ENCODE measurements at places on chromosomes 1 and 21.

DNA sequence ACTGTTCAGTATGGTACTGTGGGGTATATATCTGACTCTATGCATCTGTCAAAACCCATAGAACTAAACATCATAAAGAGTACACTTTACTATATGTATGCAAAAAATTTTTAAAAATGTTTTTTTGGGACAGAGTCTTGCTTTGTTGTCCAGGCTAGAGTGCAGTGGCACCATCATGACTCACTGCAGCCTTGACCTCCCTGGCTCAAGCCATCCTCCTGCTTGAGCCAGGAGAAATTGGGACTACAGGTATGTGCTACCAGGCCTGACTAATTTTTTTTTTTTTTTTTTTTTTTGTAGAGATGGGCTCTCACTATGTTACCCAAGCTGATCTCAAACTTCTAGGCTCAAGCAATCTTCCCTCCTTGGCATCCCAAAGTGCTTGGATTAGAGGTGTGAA is 11.5 kb downstream of the TRIT1 start:
- no peak for DNase-seq

DNA sequence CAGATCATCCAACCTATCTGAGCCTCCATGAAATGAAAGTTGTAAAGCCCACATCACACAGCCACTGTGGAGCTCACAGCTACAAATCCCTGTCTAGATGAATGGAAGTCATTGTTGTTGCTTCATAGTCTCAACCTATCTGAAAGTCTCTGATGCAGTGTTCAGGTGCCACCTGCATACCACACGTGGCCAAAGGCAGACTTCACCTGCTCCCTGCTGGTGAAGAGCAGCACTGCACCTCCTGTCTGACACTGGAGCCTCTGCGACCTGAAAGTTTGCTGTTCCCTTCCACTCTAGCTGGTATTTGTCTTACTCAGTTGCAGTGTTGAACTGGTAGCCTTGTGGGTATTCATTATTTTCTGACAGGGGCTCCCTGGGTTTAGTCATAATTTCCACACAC is 18.4 kb downstream of the LORICRIN start:
- DNase-seq = peak; percentile 33

DNA sequence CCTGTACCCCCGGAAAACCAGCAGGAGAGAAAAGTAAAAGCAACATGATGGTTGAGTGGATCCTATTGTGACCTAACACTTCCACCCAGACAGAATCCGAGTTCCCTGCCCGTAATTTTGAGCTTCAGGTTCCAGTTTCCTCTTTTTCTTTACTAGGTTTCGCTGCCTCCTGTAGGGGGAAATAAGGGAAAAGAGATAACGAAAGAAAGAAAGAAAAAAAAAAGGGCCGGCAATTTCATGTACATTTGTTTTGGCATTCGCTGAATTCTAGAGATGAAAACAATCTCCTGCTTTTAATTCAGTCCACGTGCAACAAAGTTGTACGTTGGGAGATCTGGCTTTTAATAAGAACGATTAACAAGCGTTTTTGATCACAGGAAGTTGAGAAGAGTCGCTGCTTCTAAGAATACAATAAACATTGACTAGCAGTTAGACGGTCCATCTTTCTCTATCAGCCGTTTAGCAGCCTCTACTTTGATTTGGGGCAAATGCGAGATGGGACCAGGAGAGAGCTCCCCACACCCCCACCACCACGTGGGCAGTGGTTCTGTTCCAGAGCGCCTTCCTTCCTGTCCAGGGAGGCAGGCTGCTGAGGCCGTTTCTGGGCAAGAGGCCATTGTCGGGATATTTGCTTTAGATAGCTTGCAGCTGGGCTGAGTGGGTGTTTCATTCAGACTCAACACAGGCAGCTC is 155.9 kb upstream of the RUNX1 start:
- DNase-seq = peak; percentile 92

DNA sequence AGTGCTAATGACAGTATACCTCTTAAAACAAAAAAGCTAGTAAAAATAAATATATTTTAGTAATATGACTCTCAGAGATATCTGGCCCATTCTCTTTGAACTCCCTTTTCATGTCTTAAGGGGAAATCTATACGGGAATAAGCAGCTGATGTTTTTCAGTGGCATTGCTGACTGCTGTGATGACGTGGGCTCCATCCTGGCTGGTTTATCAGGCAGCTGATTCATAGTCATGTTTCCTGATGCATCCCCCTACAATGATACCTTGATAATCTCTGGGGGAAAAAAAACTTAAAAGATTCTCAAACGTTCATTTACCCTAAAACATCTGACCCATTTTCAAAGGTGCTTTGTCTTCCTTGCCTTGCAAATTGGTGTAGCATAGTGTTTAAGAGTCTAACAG is 53.8 kb downstream of the ABCA4 start:
- peak; percentile 54 for DNase-seq

DNA sequence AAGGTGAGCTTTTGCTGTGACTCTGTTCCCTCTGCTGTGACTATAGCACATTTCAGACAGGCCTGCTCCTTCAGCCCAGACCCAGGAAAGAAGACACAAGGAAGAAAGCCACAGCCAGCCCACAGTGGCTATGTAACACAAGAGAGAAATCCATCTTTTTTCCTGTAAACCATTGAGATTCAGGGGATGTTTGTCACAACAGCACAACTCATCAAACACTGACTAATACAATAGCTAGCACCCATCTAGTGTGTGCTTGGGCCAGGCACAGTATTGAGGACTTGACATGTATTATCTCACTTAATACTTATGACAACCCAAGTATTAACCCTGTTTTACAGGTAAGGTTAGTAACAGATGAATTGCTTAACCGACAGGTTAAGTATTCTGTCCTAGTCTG is 29.8 kb downstream of the TAS1R2 start:
- no peak for DNase-seq

All from A172 (cell line).